ENCODE measurements at places on chromosomes 11 and 22.

DNA sequence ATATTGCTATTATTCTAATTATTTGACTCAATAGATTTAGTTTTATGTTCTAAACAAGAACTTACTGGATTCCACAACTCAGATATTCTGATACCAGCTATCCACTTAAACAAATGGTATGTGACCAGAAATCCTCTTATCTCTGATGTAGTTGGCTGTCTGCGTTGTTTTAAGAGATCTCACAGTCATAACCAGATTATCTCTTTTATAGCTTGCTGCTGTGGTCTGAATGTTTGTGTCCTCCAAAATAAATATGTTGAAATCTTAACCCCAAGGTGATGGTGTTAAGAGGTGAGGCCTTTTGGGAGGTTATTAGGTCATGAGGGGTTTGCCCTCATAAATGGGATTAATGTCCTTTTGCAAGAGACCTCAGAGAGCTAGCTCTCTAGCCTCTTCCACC lies 12.7 kb downstream of the ANKRD42 start:
- no peak for DNase-seq

DNA sequence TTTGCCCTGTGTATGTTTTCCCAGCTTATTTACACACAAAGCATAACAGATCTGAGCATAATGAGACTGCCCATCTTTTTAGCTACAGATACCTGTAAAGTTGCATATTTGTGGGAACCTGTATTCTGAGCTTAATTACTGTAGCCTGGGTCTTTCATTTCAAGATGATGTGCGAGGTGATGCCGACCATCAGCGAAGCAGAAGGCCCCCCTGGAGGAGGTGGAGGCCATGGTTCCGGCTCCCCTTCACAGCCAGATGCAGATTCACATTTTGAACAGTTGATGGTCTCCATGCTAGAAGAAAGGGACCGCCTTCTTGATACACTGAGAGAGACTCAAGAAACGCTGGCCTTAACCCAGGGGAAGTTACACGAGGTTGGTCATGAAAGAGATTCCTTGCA lies 1.5 kb downstream of the PPFIA1 start:
- DNase-seq: no peak

GRCh38 chr22:23278883-23279675 lies 98.8 kb downstream of the BCR start:
- no peak for DNase-seq

DNA sequence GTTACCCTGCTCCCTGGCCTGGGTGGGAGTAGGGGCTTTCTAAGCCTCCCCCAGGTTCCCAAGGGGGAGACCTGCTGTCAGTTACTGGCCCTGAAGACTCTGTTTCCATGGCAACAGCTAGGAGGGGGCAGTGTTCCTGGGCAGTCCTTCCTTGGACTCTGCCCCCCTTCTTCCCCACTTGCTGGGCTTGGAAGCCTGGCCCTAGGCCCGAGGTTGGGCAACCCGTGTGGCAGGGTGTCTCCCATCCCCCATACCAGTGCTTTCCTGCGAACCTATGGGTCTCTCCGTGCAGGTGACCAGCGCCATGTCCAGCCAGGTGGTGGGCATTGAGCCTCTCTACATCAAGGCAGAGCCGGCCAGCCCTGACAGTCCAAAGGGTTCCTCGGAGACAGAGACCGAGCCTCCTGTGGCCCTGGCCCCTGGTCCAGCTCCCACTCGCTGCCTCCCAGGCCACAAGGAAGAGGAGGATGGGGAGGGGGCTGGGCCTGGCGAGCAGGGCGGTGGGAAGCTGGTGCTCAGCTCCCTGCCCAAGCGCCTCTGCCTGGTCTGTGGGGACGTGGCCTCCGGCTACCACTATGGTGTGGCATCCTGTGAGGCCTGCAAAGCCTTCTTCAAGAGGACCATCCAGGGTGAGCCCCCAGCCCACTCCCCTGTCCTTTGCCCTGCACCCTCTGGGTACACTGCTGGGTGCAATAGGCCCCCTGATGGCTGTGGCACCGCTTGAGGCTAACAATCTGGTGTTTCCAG lies 1.7 kb downstream of the ESRRA start:
- no peak for DNase-seq

DNA sequence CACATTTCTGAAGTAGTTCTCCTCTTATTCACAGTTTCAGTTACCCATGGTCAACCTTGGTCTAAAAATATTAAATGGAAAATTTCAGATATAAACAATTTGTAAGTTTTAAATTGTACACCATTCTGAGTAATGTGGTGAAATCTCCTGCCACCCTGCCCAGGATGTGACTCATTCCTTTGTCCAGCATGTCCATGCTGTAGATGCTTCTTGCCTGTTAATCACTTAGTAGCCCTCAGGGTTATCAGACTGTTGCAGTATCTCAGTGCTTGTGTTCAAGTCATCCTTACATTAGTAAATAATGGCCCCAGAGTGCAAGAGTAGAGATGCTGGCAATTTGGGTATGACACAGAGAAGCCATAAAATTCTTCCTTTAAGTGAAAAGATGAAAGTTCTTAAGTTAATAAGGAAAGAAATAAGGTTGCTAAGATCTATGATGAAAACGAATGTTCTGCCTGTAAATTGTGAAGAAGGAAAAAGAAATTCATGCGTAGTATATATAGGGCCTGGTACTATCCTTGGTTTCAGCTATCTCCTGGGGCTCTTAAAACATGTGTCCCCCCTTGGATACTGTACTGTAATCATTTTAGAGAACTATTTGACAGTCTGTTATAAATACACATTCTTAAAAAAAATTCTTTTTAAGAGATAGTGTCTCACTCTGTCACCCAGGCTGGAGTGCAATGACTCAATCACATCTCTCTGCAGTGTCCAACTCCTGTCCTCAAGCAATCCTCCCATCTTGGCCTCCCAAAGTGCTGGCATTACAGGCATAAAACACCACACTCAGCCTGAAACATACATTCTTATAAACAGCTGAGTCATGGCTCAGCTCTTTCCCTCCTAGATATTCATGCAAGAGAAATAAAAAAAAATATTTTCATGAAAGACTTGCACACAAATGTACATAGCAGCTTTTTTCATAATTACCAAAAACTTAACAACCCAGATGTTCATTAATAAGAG lies 31.3 kb downstream of the MTNR1B start:
- DNase-seq: no peak

DNA sequence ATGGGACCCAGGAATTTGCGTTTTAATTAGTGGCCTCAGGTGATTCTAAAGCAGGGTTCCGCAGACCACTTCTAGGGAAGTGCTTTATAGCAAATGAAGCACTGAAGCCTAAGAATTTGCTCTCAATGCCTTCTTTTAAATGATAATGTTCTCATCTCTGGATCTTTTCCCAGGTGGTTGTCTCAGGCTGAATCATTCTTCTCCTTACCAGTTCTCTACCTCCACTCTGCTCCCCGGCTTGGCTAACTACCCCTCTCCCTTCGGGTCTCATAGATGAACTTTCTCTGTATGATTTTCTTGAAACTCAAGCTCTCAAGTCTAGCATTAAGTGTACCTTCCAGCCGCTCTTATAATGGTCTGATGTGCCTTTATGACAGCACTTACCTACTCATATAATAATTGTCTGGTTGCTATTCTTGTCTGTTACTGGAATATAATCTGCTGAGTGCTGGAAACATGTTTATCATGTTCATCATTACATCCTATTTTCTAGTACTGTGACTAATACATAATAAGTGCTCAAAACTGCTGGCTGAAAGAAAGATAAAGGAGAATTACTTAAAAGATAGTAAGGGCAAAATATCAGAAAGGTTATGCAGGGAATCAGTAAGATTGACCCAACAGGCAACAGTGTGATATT lies 195.9 kb upstream of the SESN3 start:
- no peak for DNase-seq

DNA sequence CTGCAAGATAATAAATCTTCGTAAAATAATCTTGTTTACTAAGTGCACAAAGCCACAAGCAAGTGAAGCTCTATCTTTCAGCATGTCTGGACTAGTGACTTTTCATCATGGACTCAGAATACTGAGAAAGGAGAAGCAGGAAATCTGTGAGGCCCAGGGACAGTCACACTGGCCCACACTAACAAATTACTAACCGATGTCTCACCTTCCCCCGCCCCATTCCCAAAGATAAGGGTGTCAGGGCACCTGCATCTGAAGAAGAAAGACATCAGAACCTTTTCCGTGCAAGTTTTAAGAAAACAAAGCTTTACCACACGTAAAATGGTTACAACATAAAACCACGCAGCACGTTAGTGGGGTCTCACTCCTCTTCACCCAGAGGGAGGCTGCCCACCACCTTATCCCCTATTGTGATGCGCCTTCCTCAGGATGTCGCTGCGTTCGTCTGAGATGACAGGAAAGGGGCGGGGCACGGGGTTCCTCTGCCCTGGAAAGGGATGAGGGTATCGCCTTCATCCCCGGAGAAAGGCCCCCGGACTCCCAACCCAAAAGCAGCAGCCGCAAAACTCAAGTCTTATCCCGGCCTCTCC lies 616 bp downstream of the BTBD10 start:
- no peak for DNase-seq

- DNase-seq: no peak
Measured at GRCh38 chr11:79363861-79364378, 76.9 kb downstream of the TENM4 start.

GRCh38 chr11:47886096-47886495 lies 37.9 kb upstream of the NUP160 start:
- no peak for DNase-seq

- DNase-seq: no peak
Measured at GRCh38 chr11:81990659-81991443, 742.8 kb downstream of the FAM181B start.

GRCh38 chr11:16841984-16842383 lies 103.5 kb downstream of the C11orf58 start:
- no peak for DNase-seq

DNA sequence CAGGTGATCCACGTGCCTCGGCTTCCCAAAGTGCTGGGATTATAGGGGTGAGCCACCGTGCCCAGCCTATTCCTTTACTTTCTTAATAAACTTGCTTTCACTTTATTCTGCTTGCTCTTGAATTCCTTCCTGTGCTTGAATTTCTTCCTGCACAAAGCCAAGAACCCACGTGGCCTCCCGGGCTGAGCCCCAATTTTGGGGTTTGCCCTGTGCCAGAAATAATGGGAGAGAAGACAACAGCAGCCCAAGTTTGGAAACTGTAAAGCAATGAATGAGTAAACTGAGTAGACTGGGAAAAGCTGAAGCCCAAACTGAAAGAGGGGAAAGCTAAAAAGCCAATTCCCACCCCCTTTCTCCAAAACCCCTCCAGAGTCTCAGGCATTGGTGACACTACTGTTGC lies 136.4 kb downstream of the NECTIN1 start:
- DNase-seq: no peak

GRCh38 chr11:96338910-96339705 lies 3.9 kb downstream of the MAML2 start:
- no peak for DNase-seq

GRCh38 chr11:35473795-35474374 lies 51.5 kb downstream of the PAMR1 start:
- no peak for DNase-seq

GRCh38 chr22:47091246-47091651 lies 328.8 kb downstream of the TBC1D22A start:
- no peak for DNase-seq

DNA sequence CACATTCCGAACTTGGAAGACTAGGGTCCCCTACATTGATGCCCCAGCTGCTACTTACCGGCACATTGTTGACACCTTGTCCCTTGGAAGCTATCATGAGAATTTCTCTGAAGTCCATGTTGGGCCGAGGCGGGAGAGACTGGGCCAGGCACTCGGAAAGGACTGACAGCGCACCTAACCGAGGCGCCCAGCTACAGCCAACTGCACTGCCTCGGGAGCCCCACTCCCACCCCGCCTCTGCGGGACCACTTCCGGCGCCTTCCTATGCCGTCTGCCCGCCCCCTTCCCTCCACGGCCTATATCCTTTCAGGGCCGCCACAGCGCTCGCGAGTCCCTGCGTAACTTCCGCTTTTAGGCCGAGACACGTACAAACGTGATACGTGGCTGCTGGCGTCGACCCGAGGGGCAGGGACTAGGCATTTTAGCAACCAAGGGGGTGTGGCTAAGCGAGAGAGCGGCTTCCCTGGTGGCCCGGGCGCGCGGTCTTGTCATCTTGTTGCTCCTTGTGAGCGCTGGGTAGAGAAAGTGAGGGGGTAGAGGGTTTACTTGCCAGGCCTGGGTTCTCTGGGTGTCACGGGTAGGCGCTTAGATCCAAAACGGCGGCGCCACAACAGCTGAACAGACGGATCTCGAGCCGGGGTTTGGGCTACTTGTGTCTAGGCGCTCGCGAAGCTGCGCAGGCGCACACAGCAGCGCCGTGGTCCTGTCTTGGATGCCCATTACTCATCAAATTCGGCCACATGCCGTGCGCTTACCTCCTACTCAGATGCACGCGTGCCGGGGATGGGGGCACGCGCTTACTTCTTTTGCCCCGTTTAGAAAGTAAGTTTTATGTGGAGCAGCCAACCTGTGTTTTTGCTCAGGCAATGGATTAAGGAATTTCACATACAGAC lies at the start of gene SPTY2D1:
Gene SPTY2D1 (minus strand): TSS at position 203 of the 893 bp plus-strand sequence. CDS start 85 bp downstream, at position 118.
- DNase-seq: peak; percentile 84

GRCh38 chr11:86274999-86275398 lies 27.0 kb upstream of the HIKESHI start:
- DNase-seq: no peak

DNA sequence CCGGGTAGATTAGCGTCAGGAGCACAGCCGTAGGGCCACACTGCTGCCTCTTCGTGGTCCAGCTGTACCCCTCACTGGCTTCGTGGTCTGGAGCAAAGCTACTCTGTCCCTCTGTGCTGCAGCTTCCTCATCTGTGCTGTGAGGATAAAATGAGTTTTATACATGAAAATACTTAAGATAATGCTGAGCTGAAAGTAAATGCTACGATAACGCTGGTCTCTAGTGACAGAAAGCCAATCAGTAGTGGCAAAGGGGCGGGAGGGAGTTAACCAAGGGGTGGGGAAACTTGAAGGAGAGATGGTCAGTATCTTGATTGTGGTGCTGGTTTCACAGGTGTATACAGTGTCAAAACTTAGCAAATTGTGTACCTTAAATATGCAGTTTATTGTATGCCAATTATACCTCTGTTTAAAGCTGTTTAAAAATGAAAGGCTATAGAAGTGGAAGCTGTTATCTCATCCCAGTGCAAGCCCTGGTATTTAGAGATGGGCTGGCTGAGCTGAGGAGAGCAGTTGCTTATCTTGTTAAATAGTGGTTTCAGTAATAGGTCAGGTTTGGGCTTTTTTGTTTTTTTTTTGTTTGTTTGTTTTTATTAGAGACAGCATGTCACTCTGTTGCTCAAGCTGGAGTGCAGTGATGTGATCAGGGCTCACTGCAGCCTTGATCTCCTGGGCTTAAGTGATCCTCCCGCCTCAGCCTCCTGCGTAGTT lies 36.7 kb downstream of the ACO2 start:
- DNase-seq: no peak

Data from GF-D8 (cell line).